Motor neuron (in vitro differentiated cells): ENCODE measurements at places on chromosomes 12 and 14.

GRCh38 chr12:1147821-1148220 is 156.8 kb downstream of the ERC1 start:
- no peak for ATAC-seq

GRCh38 chr14:63996625-63997220 is 143.9 kb downstream of the SYNE2 start:
- ATAC-seq: no peak

GRCh38 chr12:12461923-12462315 is 100.7 kb downstream of the DUSP16 start:
- no peak for ATAC-seq

DNA sequence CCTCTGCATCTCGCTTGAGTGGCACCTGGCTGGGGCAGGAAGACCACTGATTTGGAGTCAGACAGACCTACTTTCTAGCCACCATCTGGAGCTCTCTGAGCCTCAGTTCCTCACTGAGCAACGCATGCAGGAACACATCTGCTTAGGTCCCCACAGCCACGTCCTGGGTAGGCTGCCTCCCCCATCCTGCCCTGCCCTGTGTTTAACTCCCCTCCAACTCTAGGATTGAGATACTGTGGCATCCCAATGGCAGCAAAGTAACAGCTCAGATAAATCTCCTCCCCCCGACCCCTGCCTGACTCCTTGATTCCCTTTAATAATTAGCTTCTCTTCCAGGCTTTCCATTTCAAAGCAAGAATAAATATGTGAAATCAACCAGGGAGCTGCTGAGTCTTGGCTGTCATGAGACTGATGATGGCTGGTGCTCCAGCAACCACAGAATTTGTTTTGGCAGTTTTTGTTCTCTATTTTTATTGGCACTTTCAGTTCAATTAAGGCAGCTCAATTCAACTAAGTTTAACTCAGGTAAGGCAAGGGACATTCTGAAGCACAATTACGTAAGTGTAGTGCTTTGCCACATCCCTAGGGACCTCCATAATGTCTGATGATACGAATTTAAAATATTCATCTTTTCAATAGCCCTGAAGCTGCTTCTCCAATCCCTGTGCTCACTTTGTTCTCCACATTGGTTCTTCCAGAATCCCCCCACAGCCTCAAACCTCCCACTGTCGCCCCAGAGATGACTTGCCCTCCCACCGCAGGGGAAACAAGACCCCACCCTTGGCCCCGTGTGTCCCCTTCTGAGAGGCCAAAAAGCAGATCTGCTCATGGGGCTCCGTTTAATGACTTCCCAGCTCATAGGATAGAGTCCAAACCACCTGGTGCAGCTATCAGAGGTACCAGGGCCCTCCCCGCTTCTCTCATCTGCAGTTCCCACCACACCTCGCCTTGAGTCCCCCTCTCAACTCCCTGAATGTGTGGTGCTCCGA is 58.2 kb downstream of the ESR2 start:
- ATAC-seq: no peak

DNA sequence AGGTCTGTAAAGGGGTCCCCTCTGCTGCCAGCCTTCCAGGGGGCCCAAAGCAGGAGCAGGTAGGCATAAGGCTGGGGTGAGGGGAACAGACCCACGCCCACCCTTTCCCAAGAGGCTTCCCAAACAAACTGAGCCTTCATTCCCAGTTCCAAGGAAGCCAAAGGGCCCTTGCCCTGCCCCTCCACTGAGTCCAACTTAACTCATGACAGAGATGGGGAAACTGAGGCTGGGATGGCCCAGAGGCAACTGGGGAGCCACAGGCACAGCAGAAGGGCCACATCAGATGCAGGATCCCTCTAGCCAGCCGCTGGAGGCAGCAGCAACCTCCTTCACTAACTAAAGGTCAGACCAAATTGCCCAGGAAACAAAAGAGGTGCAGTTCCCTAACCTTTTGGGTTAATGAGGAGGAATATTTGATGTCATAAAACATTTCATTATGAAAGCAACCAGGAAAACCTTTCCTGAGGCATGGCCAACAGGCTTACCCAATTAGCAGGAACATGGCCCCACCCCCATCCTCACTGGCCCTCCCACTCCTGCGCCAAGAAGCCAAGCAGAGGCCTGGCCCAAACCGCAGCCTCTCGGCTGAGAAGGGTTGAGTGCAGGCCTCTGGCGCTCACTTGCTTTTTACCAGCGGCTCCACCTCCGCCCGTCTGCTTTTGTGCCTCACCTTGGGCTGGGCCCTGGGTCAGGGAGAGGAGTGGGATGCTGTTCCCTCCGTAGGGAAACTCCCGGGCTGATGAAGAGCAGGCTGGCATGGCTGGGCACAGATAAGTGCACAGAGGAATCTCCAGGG is 293.5 kb upstream of the RTL1 start:
- no peak for ATAC-seq

DNA sequence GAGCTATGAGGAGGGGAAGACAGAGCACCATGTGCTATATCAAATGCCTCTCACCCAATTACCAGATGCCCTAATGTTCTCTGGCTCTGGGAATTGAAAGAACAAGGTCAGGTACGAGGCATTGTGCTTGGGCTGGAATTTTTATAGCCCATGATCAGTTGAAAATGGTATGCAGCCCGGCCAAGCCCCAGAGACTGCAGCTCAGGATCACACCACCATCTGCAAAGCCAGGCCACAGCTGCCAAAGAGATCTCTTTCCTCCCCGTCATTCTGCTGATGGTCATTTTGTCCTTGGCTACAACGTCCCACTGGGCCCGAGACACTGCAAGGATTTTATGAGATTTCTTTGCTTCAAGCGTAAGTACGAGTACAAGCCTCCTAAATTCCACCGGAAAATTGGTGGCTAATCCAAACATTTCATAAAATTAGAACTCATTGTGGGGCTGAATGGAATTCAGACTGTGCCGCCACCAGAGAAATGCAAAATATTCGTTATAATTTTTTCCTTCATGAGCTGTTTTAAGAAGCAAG is 15.1 kb downstream of the NUAK1 start:
- peak; percentile 73 for ATAC-seq

DNA sequence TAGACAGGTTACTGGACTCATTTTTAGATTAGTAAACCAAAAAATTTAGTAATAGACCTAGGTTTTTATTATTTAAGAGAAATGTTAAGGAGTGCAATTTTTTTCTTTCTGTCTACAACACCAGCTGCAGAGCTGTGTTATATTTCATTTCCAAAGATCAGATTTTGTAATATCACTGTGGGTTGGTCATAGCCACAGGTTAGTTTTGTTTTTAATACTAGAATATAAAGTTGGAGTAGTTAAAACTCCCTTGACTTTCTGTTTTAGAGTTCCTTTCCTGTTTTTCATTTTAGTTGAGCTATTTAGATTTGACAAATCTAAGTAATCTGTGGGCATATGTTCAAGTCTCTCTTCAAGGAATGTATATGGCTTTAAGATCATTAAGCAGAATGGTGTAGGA is 30.7 kb upstream of the GARIN2 start:
- ATAC-seq: no peak

DNA sequence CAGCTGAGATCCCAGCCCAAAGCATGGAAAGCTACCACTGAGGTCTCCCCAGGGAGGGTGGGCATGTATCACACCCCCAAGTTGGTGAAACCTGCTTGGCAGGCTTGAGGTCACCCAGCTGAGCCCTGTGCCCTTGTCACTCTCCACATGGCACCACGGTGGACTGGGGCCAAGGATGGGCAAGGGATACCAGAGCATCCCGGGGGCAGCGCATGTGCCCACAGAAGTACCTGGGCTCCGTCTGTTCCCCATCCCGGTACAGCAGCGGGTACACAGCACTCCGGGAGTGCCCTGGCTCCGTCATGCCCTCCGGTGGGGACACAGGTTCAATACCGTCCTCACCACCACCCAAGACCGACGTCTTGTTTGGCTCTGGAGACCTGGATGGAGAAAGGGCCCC is 38.0 kb downstream of the RFLNA start:
- no peak for ATAC-seq

DNA sequence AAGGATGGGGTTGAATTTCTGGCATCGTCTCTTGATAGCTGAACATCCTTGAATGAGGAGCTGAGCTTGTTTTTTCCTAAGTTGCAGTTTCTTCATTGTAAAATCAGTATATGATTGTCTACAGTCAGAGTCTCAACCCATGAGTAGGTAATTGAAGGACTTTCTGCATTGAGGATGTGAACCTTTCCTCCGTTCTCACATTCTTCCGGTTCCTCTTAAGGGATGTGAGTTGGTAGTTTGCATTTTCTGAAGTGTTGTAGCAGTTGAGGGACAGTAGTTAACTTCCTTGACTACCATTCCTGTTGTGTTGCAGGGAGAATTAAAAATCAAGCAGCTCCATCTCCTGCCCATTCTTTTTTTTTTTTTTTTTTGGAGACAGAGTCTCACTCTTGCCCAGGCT is 19.1 kb downstream of the TPCN1 start:
- no peak for ATAC-seq

- no peak for ATAC-seq
Measured at GRCh38 chr14:91466192-91466591, 43.9 kb downstream of the PPP4R3A start.

DNA sequence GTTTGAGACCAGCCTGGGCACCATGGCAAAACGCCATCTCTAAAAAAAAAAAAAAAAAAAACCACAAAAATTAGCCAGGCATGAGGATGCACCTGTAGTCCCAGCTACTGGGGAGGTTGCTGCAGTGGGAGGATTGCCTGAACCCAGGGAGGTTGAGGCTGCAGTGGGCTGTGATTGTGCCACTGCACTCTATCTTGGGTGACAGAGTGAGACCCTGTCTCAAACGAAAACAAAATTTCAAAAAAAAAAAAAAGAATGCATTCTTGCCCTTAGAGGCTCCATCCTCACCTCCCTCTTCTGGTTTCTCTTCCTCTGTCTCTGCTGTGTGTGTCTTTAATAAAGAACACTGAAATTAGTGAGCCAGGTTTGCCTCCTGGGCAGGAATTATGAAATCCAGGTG is 107.8 kb downstream of the VCPKMT start:
- no peak for ATAC-seq

DNA sequence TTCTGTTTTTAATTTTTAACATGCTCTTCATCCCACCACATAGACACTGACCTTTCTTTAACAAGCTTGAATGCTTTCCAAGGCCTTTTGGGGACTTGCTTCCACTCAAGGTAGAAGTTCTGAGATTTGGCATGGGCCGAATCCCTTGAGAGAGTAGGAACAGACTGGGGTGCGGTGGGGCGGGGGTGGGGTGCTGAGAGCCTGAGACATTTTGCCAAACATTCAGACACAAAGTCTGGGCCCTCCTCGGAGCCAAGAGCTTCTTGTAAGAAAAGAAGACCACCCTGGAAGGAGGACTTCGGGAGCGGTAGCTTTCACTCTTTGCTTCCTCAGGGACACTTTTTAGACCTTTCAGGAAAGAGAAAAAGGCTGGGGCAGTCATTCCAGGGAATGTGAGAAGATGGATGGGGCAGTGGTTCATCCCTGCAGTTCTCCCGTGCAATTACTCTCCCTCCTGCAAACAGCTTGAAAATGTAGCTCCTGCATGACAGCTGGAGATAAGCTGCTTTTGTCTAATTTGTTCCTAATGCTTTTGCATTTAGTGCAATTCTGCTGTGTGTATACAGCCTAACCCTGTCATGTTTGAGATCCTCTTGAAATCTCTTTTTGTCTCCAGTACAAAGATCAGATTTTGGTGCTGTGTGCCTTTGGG is 16.3 kb upstream of the MYO1H start:
- peak; percentile 83 for ATAC-seq

DNA sequence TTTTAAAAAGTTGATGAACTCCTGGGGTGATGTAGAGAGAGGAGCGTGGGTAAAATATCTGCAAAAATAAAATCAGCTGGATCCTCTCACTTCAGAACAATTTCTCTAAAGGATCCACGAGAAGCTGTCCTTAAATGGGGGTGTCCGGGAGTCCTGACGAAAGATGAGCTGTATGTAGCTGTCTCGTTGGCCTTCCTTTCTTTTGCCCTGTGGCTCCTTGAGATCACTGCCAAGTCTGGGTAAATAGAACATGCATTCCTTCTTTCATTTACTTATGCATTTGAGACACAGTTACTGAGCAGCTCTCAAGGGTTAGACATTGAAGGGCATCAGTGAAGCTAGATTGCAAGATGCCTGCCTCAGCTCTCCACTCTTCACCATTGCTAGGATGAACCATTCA is 35.2 kb upstream of the TXNRD1 start:
- no peak for ATAC-seq

- ATAC-seq: no peak
Measured at GRCh38 chr12:2589381-2589780, 205.4 kb upstream of the FKBP4 start.

- peak; percentile 96 for ATAC-seq
Measured at GRCh38 chr14:24058260-24058950, 6.6 kb downstream of the CARMIL3 start.

- no peak for ATAC-seq
Measured at GRCh38 chr12:132015686-132016430, 66.1 kb downstream of the EP400 start.
